ENCODE measurements at places on chromosomes 7 and 10.

DNA sequence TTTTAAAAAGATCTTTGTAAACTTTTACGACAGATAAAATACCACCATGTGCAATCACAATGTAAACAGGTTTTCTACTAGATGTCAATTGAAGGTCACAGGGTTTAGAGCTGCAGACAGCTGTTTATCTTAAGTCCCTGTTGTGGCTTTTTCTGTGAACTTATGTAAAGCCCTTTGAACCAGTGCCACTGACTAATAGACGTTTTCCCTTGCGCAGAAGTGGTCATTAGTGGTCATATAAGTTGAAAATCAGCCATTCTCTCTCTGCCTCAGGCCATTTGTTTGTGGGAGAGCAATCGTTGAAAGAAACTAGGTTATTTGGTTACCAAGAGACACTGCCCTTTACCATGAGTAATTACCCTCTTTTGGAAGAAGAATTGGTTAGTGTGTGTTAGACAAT lies 23.9 kb downstream of the CACNB2 start:
- no peak for DNase-seq

- no peak for DNase-seq
These were observed 373.3 kb upstream of the PRKCQ start for GRCh38 chr10:6953271-6953801.

- no peak for DNase-seq
These were observed 38.8 kb upstream of the GRB10 start for GRCh38 chr7:50821457-50822008.

GRCh38 chr10:75712242-75712880 lies 280.9 kb downstream of the LRMDA start:
- DNase-seq = no peak

DNA sequence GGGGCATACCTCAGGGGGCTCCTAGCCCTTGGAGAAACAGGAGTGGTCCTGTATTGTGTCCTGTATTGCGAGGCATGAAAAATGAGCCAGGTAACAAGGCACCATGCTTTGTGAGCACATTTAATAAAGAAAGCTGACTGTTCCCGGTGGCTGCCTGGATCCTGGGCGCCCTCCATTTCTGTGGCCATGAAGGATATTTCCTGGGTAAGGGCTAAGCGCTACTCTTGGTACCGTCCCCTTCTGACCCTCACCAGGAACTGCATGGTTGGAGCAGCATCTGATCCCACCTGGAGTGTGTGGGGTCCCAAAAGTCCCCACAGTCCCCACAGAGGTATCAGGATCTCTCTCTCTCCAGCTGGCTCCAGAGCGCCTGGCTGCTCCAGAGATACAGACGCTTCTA lies 139.5 kb downstream of the MAPK8 start:
- no peak for DNase-seq

DNA sequence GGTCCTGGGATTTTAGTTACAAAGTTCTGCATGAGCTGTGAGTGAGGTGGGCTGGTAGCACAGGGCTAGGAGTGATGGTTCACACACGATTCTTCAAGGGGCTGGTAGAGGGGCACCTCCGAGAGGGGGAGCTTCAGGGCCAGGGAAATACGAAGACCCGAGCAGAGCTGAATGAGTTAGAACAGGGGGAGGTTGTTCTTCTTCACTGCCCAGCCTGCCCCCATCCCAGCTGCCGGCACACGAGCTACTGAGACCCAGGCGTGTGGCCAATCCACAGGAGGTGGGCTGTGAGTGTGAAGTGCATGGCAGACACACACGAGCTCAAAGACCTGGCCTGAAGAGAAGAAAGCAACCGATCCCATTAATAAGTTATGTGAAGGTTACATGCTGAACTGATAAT lies 256.2 kb upstream of the ZNF32 start:
- no peak for DNase-seq

DNA sequence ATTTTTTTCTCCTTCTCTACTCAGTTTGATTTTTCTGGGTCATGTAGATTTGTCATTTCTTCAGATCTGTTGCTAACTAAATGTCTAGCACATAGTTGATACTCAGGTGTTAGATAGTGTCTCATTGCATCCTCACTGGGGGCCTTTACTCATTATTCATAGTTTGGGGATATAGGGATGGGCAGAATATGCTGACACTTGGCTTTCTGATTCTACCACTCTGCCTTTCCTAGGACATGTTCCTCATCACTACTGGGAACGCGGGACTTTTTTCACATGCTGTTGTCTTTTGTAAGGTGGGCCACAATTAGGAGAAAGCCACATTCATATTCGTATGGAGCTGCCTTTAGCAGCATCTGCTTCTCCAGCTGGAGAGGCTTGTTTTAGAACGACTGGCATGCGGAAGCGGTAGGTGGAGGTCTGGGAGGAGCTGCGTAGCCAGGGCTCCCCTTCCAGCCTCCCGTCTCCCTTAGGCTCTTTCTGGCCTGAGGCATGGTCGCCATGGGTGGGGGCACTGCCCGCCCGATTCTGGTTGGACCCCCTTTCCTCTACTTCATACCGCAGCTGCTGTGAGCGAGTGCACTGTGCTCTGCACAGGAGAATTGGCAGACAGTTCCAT lies 78.8 kb downstream of the SND1 start:
- no peak for DNase-seq

DNA sequence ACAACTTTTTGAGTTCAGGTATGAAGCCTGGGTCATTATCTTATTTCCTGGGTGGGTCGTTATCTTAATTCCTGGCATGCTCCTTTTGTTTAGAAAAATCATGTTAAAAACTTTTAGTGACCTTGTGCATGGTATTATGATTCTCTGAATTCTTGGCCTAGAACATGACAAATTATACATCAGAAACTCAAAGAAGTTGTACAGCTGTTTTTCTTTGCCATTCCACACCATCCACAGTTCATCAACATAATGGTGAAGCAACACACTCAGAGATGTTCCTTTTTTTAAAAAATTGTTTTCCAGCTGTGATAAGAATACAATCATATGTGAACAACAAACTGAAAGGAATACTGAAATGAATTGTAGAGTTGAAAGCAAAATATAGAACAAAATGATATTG lies 149.2 kb upstream of the SEMA3D start:
- DNase-seq = no peak

DNA sequence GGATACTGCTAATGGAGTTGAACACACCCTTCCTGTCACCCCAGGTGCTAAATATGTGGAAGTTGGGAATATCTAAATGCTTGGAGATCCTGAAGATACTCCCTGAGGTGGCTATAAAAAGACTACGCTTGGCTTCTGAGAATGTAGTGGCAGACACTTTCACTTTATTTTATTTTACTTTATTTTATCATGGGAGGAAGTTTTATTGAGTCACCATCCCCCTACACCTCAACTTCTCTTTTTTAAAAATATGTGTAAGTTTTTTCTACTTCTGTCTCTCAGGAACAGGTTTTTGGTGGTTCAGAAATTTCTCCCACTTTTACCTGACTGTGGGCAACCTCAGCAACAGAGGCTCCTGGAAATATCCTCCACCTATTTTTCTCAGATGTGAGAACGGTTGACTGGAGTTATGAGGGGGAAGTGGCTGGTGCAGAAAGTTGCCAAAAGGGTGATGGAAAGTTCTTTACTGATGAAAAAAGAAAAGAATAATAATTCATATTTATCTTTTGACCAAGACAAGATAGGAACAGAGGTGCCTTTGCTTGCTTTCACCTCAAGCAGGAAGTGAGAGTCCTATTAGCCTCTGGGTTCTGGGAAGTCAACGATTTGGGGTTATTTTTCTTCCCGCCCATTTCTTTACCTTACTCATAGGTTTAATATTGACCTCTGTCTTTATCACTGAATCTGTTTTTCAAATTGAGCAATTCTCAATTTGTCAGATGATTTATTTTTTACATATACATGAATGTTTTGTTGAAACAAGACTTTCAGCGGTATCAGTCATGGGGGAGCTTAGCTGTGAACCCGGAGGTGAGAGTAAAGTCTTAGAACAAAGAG lies 103.6 kb downstream of the AHR start:
- DNase-seq = no peak

GRCh38 chr10:68471063-68471585 lies 649 bp downstream of the DNA2 start:
- no peak for DNase-seq

- no peak for DNase-seq
These were observed 648.5 kb upstream of the LRRN3 start for GRCh38 chr7:110442381-110442837.

DNA sequence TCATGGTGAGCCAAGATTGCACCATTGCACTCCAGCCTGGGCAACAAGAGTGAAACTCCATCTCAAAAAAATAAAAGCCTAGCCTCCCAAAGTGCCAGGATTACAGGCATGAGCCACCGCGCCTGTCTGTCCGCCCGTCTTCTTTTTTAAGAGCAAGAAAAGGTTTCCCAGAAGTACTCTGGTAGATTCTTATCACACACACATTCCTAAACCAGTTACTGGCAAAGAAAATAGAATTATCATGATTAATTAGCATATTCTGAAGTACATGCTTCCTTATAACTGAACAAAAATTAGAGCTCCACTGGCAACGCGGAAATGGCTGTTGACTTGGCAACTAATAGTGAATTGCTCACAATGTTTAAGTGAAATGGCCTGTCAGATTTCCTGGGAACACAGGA lies 87.0 kb downstream of the ADK start:
- peak; percentile 53 for DNase-seq

GRCh38 chr10:46268076-46268881 lies 18.5 kb upstream of the ANTXRL start:
- DNase-seq = no peak

DNA sequence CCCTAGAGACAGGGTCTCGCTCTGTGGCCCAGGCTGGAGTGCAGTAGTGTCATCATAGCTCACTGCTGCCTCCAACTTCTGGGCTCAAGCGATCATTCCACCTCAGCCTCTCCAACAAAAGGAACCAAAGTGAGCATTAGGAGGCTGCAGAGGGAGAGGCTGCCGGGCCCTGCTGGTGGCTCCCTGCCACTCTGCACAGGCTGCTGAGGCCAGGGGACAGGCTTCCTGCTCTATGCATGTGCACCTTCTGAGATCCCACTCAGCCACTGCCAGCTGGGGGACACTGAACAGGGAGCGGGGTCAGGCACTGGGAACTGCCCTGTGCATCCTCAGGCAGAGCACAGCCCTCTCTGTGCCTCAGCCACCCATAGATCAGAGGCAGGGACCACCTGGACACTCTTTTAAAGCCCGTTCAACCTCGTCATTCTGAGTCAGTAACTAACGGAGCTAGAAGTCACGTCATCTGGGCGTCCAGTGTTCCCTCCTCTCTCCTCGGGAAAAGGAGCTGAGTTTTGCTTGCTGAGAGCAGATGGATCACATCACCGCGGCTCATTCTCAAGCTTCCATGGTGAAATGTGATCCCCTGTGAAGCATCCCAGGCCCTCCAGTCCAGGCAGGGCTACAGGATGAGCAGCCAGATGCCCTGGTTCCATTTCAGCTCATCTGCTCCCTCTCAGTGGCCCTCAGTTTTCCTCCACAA lies 109.6 kb downstream of the MYL10 start:
- DNase-seq = no peak

DNA sequence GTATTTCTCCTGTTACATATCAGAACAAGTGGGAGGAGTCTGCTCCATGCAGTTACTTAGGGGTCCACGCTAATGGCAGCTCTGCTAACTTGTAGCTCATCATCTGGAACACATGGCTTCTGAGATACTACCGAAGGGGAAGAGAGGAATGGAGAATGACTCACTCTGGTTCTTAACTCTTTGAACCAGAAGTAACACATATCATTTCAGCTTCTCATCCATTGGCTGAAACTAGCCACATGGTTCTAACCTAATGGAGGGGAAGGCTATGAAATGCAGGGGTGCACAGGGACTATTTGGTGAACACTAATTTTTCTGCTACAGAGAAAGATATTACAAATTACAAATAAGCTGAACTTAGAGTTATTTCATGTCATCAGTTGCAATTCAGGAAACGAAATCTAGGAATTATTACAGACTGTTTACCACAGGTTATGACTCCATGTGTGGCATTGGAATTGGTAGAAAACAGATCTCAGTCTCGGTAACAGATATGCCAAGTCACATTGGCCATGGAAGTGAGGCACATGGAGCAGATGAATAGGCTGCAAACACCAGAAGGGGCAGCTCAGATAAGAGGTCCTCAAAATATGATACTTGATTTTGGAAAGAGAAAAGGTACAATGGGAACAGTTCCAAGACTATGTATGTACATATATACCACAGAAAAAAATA lies 9.4 kb upstream of the KAT6B start:
- no peak for DNase-seq

DNA sequence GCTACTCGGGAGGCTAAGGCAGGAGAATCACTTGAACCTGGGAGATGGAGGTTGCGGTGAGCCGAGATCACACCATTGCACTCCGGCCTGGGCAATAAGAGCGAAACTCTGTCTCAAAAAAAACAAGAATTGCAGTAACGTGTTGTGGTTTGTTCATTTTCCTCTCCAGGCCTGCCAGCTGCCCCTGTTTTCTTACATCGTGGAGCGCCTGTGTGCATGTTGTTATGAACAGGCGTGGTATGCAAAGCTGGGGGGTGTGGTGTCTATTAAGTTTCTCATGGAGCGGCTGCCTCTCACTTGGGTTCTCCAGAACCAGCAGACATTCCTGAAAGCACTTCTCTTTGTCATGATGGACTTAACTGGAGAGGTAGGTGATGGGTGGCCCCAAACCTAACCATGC lies 52.1 kb downstream of the TRRAP start:
- DNase-seq = no peak

DNA sequence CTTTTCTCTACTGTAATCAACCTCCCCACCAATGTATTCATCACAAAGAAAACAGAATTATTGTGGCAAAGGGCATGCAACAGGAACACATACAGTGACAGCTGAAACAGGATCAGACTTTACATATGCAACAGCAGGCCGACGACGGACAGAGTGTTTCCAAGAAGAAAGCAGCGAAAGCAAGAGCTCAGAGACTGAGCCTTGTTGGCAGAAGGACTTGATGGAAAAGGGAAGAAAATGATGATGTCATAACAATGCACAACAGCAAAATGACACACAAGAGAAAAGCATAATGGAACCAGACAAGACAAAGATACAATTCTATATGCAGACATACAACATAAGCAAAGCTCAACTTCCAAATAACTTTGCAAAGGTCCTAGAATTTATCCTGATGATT lies 106.5 kb downstream of the ARHGAP12 start:
- DNase-seq = no peak

- no peak for DNase-seq
These were observed 5.8 kb upstream of the SMARCD3 start for GRCh38 chr7:151254316-151254715.

- no peak for DNase-seq
These were observed 991.3 kb downstream of the LRMDA start for GRCh38 chr10:76422769-76423168.
